ENCODE measurements at places on chromosomes 2 and 18. TPM values are rescaled to one million over a fixed set of nuclear protein-coding genes. Genes with fewer than 3 reads are reported as not detected.

DTYMK gene
- 64.6 TPM for total RNA-seq

ACMSD gene
- total RNA-seq: not detected

PPP1R1C gene
- not detected for total RNA-seq

LBX2 gene
- total RNA-seq: 1.2 TPM

IL1B gene
- 0.14 TPM for total RNA-seq

PDCD1 gene
- 23.0 TPM for total RNA-seq

ARHGAP28 gene
- not detected for total RNA-seq

GPATCH11 gene
- total RNA-seq: 12.3 TPM

CERKL gene
- not detected for total RNA-seq

ANKRD36B gene
- 39.4 TPM for total RNA-seq

NGEF gene
- 2.3 TPM for total RNA-seq

ANKRD36 gene
- total RNA-seq: 40.7 TPM

FAM124B gene
- total RNA-seq: 0.32 TPM

GRCh38 chr2:216606551-216607276, 26.5 kb upstream of the IGFBP2 start:
- H3K4me1 ChIP-seq: peaks cover 12% of the 10 kb centered on the region
- peak overlapping the region; percentile 64 for H3K27ac ChIP-seq
- peak; percentile 62 for DNase-seq
- H3K4me3 ChIP-seq: peak overlapping the region; percentile 76

DNA sequence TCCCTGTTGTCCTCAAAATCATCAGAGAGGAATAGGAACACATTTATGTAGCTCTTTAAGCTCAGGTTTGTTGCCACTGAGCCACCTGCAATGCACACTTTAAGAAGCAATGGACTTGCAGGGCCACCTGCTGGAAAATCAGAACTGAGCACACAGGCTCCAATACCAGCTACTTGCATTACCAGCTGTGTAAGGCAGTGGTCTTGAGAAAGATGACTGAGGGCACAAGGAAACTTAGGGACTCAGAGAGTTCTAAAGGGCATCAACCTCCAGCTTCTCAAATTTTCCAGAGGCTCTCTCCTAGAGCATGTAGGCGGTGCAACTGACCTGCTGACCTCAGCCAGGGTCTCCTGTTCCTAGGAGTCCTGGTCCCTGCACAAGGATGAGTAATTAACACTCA, 2.5 kb upstream of the CNDP2 start:
- H3K27me3 ChIP-seq: no peaks in the 10 kb centered on the region
- H3K4me3 ChIP-seq: no peak overlapping the region
- DNase-seq: peak; percentile 49
- H3K27ac ChIP-seq: no peak overlapping the region
- peaks cover 20% of the 10 kb centered on the region for H3K4me1 ChIP-seq

GRCh38 chr18:63085611-63086010, 234.0 kb downstream of the BCL2 start:
- no peaks in the 10 kb centered on the region for H3K36me3 ChIP-seq
- H3K4me3 ChIP-seq: no peak overlapping the region
- peaks cover 8% of the 10 kb centered on the region for H3K27me3 ChIP-seq
- peaks cover 10% of the 10 kb centered on the region for H3K4me1 ChIP-seq
- H3K27ac ChIP-seq: no peak overlapping the region
- no peak for DNase-seq

GRCh38 chr2:119402645-119403560, 28.8 kb upstream of the TMEM37 start:
- no peak overlapping the region for H3K27ac ChIP-seq
- no peak for DNase-seq
- H3K36me3 ChIP-seq: no peaks in the 10 kb centered on the region
- H3K27me3 ChIP-seq: no peaks in the 10 kb centered on the region

DNA sequence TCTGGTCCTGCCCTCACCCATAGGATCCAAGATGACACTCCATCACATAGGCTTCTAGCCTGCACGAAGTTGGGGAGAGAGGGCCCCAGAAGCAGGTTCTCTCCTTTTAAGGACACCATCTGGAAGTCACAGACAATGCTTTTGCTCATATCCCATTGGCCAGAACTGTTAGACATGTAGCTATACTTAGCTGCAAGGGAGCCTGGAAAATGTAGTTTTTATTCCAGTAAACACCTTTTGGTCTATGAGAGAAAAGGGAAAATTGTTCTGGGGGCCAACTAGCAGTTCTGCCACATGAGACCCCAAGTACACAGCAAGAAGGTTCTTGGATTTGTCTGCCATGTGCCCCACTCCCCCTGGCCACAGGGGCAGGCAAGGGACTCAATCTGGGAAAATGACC, 206.1 kb downstream of the ZFP36L2 start:
- peaks cover 9% of the 10 kb centered on the region for H3K4me1 ChIP-seq
- no peak overlapping the region for H3K27ac ChIP-seq
- H3K27me3 ChIP-seq: no peaks in the 10 kb centered on the region
- no peak for DNase-seq
- peaks cover 11% of the 10 kb centered on the region for H3K36me3 ChIP-seq
- no peak overlapping the region for H3K4me3 ChIP-seq

- no peak overlapping the region for H3K27ac ChIP-seq
- H3K27me3 ChIP-seq: peaks cover 34% of the 10 kb centered on the region
- no peak overlapping the region for H3K4me3 ChIP-seq
These were observed 195.4 kb upstream of the ARL4C start for GRCh38 chr2:234691968-234692955.

DNA sequence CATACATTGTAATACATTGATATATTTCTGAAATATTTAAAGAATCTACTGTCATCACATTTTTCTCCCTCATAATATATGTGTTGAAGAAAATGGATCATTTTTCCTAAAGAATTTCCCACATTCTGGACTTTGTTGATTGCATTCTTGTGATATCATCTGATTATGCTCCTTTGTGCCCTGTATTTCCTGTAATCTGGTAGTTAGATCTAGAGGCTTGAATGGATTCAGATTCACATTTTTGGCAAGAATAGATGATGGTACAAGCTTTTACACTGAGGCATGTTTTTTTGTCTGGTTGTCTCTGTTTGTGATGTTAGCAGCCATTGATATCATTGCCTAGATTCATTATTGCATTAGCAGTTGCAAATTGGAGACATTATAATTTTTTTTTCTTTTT, 13.4 kb downstream of the UBXN2A start:
- H3K27ac ChIP-seq: no peak overlapping the region
- no peak for DNase-seq
- H3K4me3 ChIP-seq: no peak overlapping the region
- H3K36me3 ChIP-seq: no peaks in the 10 kb centered on the region
- no peaks in the 10 kb centered on the region for H3K27me3 ChIP-seq

DNA sequence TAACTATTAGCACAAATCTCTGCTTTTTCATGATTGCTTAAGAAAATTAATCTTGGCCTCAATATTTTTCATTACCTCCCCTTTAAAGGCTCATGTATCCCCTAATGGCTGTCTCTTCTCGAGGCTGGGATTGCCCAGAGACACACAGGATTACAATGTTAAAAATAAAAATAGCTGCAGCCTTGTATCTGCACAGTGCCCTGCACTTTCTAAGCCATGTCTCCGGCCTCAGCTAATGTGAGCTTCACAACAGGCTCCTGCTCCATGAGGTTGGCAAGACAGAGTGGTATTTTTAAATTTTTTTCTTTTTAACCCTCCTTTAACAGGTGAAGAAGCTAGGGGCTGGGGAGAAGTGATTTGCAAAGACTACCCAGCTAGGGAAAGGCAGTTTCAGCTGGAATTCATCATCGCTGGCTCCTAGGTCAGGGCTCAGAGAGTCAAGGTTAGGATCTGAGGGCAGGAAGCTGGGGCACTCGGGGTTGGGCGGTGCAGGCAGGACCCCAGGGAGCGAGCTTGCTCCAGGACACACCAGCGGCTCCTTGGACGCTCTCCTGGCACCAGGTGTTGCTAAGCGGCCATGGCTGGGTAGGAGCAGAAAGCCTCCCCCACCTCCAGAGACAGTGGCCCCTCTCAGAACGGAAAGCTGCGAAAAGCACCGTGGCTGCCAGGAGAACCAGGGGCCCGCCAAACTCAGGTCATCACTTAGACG, 135.6 kb downstream of the SMAD2 start:
- no peak overlapping the region for H3K27ac ChIP-seq
- peaks cover 5% of the 10 kb centered on the region for H3K4me1 ChIP-seq
- no peak overlapping the region for H3K4me3 ChIP-seq
- H3K27me3 ChIP-seq: peaks cover 32% of the 10 kb centered on the region

DNA sequence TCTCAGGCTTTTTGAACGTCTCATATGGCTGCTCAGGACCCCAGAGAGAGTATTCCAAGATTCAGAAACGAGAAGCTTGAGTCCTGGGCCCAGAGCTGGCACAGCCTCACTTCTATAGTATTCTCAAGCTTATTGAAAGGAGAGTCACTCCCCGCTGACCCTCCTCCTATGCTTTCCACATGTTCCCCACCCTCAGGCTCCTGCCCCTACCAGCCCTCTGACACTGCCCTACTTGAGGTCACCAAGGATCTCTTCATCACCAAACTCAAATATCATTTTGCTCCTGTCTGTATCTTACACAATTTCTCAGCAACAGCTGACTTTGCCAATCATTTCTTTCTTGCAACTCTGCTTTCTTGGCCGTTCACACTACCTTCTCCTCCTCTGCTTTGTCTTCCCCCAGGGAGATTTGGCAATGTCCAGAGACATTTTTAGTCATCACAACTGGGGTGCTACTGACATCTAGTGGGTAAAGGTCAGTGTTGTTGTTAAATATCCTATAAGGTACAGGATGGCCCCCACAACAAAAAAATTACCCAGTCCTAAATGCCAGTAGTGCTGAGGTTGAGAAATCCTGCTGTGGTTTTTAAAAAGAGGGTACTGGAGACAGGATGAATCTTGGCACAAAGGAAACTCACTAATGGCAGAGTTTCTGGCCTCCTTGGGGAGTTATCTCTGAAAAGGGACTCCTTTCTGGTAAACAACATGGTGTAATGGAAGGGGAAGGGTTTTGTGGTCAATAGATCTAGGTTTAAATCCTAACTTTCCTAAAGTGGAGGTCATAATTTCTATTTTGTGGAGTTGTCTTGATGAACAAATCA, 26.9 kb upstream of the INSIG2 start:
- peaks cover 45% of the 10 kb centered on the region for H3K27me3 ChIP-seq
- H3K36me3 ChIP-seq: no peaks in the 10 kb centered on the region
- DNase-seq: no peak
- H3K4me1 ChIP-seq: peaks cover 13% of the 10 kb centered on the region
- H3K27ac ChIP-seq: no peak overlapping the region

GRCh38 chr2:29923110-29923721, 1.8 kb upstream of the ALK start:
- no peak overlapping the region for H3K27ac ChIP-seq
- peak; percentile 50 for DNase-seq
- peaks cover 69% of the 10 kb centered on the region for H3K27me3 ChIP-seq

DNA sequence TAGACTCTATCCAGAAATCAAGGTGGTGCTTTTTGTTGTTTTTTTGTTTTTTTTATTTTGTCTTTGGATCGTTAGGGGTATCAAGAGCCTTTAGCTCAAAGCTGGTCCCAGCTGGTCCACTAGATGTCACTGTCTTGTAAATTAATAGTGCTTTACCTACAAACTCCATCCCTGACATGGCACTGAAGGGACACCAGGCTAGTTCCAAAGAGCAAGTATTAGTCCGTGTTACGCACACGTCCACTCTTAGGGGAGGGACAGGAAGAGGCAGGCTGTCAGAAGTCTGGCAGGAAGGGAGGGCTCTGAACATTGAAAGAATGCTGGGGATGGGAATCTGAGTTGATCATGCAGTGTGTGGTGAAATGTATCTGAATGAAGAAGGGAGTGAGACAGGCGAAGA, 85.9 kb upstream of the CCBE1 start:
- no peak overlapping the region for H3K27ac ChIP-seq
- H3K4me1 ChIP-seq: no peaks in the 10 kb centered on the region
- peak; percentile 19 for DNase-seq
- H3K4me3 ChIP-seq: no peak overlapping the region
- H3K27me3 ChIP-seq: peaks cover 11% of the 10 kb centered on the region

DNA sequence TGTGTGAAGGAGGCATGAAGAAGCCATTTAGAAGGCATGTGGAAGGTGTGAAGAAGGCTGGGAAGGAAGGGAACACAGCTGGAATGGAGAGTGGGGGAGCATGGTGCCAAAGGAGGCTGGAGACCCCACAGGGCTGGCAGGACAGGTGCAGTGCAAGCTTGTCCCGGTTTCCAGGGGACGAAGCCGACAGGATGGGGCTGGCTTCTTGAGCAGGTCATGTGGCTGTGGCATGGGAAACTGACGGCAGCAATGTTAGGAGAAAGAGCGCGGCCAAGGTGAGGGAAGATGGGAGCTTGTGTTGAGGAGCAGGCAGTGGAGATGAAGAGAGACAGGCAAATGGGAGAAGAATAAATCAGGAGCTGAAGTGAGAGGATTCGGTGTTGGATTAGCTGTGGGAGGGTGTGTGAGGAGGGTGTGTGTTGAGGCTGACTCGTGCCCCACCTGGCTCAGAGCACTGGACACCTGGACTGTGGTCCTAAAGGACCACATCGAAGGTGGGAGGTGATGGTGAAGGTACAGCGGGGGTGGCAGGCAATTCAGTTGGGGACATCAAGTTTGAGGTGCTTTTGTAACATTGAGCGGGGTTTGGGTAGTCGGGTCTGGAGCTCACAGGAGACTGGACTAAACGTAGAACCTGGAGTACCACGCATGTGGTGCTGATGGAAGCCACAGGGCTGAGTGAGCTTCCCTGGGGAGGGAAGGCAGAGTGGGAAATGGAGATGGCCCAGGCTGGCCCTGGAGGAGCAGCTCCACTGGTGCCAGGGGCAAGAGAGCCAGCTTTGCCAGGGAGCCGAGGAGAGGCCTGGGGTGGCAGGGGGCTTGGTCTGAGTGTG, 165.6 kb upstream of the HDAC4 start:
- no peak overlapping the region for H3K4me3 ChIP-seq
- H3K4me1 ChIP-seq: no peaks in the 10 kb centered on the region
- no peaks in the 10 kb centered on the region for H3K36me3 ChIP-seq
- no peak for DNase-seq
- no peaks in the 10 kb centered on the region for H3K27me3 ChIP-seq

Measured in activated T-cell treated with anti-CD3 and anti-CD28 coated beads, Interleukin-2, amount 50 U/mL, for 72 hours (primary cell).